ENCODE measurements at places on chromosomes 2 and 18.

- H3K36me3 ChIP-seq = peaks cover 23% of the 10 kb centered on the region
- no peak overlapping the region for H3K4me3 ChIP-seq
- no peak overlapping the region for H3K27ac ChIP-seq
- H3K27me3 ChIP-seq = peaks cover 6% of the 10 kb centered on the region
- no peak for DNase-seq
Measured at GRCh38 chr2:71151620-71152019, 21.2 kb downstream of the MPHOSPH10 start.

DNA sequence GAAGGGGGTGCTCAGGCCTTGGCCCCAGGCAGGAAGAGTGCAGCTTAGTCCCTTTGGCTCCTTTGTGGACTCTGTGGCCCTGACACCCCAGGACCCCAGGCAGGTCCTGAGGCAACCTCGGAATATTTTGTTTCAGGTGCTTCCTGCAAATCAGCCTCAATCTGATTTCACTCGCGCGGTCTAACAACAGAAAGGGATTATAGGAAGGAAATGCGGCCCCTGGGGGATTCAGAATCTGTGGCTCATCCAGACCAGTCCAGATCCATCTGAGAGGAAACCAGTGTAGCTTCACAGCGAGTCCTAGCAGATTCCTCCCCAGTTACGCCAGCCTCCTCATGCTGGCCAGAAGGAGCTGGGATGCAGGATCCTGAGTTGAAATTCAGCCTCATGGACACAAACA is 59.5 kb upstream of the YWHAQ start:
- H3K4me3 ChIP-seq = no peak overlapping the region
- no peaks in the 10 kb centered on the region for H3K36me3 ChIP-seq
- H3K4me1 ChIP-seq = no peaks in the 10 kb centered on the region
- peak; percentile 55 for DNase-seq

GRCh38 chr2:158935617-158936016 is 32.8 kb upstream of the TANC1 start:
- no peak overlapping the region for H3K4me3 ChIP-seq
- DNase-seq = no peak
- H3K27ac ChIP-seq = no peak overlapping the region
- peaks cover 8% of the 10 kb centered on the region for H3K4me1 ChIP-seq

DNA sequence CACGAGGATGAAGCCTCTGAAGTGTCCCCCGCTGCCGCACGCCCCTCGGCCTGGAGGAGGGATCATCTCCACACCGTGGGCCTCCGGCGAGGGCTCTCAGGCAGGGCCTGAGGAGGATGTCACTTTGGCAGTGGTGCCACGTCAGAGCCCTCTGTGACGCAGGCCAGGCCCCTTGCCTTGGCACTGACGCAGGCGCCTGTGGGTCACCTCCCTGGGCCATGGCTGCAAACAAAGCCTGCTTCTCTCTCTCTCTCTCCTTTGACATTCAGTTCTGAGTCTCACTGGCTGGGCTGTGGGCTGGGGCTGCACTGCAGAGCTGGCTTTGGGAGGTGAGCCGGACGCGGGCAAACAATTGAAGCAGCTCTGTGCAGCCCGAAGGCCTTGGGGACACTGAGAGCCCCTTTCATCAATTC is 273.7 kb downstream of the TWIST2 start:
- H3K4me3 ChIP-seq = no peak overlapping the region
- DNase-seq = no peak
- H3K4me1 ChIP-seq = no peaks in the 10 kb centered on the region
- H3K27me3 ChIP-seq = no peaks in the 10 kb centered on the region
- H3K27ac ChIP-seq = no peak overlapping the region
- H3K36me3 ChIP-seq = peaks cover 28% of the 10 kb centered on the region

- H3K36me3 ChIP-seq = no peaks in the 10 kb centered on the region
- no peak for DNase-seq
- H3K4me1 ChIP-seq = no peaks in the 10 kb centered on the region
- H3K4me3 ChIP-seq = no peak overlapping the region
- H3K27me3 ChIP-seq = peaks cover 19% of the 10 kb centered on the region
- H3K27ac ChIP-seq = no peak overlapping the region
Measured at GRCh38 chr2:232647261-232647660, 13.9 kb downstream of the EFHD1 start.

DNA sequence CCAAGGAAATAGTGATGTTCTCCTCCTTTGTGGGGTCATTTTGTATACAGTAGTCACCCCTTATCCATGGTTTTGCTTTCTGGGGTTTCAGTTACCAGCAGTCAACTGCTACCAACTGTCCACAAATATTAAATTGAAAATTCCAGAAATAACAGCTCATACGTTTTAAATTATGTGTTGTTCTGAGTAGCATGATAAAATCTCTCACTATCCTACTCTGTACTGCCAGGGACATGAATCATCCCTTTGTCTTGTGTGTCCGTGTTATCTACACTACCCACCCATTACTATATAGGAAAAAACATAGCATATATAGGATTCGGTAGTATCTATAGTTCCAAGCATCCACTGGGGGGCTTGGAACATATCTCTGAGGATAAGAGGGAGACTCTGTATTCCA is 120.9 kb upstream of the DCC start:
- no peaks in the 10 kb centered on the region for H3K4me1 ChIP-seq
- H3K27ac ChIP-seq = no peak overlapping the region
- H3K4me3 ChIP-seq = no peak overlapping the region
- no peaks in the 10 kb centered on the region for H3K36me3 ChIP-seq
- no peak for DNase-seq
- H3K27me3 ChIP-seq = no peaks in the 10 kb centered on the region

- no peak for DNase-seq
- no peak overlapping the region for H3K27ac ChIP-seq
- H3K4me1 ChIP-seq = 0 out of 2 replicates have a peak, but pooled peaks cover 2% of the 10 kb centered on the region
- no peaks in the 10 kb centered on the region for H3K27me3 ChIP-seq
- no peaks in the 10 kb centered on the region for H3K36me3 ChIP-seq
Measured at GRCh38 chr2:66661253-66662173, 226.6 kb downstream of the MEIS1 start.

- H3K27me3 ChIP-seq = no peaks in the 10 kb centered on the region
- no peak overlapping the region for H3K27ac ChIP-seq
- peaks cover 13% of the 10 kb centered on the region for H3K4me1 ChIP-seq
Measured at GRCh38 chr2:231347081-231347480, 48.4 kb upstream of the B3GNT7 start.
